ENCODE measurements at places on chromosomes 2 and 18.

GRCh38 chr2:191625016-191625415 is 52.9 kb upstream of the NABP1 start:
- DNase-seq: peak; percentile 25

DNA sequence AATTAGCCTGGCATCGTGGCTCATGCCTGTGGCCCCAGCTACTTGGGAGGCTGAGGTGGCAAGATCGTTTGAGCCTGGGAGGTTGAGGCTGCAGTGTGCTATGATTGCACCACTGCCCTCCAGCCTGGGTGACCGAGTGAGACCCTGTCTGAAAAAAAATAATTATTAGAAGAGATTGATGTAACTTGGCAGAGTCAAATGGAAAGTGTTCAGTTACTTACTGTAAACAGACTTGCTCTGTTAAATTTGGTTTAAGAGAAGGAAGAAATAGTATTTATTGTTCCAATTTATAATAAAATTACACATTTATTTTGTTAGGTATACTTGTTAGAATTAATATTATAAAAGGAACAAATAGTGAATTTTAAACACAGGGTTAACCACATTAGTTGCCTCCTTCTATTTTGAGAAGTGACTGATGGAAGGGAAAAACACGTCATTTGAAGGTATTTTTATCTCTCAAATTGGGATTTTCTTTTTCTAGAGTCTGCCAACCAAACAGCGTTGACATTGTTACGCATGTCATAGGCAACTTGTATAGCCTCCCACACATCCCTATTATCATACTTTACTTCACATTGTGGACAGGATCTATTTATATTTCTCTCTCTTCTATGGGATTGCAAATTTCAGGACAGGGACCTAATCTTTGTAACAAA is 118.8 kb upstream of the B3GNT2 start:
- no peak for DNase-seq

DNA sequence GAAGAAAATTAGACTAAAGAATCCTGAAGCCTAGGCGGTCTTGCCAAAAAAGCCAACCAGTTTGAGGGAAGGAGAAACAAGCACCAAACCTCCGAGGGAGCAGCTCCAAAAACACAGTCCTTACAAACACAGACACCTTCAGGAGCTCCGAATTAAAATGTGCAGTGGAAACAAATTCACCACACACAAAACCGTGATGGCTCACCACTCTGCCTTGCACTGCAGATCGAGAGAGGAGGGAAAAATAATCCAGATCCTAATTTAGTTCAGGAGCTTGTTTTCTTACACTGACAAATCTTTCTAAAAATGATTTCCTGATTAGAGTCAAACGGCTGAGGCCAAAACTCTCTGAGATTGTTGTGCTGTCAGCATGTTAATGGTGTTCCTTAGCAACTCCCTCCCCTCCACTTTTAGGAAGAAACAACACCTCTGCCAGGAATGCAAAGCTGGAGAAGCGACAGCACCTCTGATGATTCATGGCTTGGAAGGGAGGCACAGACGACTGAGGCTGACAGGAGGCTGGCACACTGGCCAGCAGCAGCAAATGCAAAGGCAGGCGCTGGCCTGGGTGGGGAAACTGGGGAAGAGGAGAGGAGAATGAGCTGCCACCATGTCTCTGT is 249.4 kb upstream of the KLHL29 start:
- no peak for DNase-seq

GRCh38 chr2:8545695-8546611 is 135.9 kb upstream of the ID2 start:
- DNase-seq: no peak

DNA sequence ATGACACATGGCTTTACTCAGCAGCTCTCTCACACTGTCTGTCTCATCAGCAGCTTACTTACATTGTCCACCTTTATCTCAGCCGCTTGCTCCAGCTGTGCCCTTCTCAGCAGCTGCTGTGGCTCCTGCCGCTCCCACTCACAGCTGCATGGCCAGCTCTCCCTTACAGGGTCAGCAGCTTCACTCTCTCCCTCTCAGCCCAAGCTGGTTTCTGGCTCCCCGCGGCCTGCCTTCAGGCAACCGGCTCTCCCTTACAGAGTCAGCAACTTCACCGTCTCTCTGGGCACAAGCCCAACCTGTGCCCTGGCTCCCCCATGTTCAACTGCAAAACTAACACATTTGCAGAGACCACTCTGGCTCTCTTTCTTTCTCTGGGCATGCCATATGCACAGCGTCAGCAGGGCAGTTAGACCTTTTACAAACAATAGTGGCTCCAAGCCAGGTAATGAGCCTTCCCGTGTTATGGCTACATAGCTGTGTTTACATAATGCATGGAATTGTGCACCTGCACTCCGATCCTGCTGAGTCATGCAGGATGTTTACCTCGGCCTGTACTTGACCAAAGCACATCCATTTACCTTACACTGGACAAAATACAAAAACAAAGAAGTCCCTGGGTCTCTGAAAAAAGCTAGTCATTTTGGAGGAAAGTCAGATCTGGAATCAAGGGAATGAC is 167.3 kb downstream of the DOK6 start:
- DNase-seq: no peak

DNA sequence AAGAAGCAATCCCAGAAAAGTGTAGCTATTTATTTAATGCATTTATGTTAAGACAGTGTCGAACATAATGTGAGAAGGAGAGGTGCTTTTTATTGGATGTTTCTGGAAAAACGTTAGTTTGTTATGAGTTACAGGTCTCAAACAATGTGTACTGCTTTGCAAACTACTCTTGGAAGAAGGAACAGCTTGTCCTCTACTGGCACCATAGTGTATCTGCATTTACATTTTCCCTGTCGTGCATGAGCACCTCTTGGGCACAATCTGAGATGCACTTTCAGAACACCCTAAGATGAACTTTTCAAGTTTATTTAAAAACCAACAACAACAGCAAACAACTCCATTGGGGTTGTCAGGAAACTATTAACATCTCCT is 22.8 kb downstream of the CCNYL1 start:
- DNase-seq: no peak

DNA sequence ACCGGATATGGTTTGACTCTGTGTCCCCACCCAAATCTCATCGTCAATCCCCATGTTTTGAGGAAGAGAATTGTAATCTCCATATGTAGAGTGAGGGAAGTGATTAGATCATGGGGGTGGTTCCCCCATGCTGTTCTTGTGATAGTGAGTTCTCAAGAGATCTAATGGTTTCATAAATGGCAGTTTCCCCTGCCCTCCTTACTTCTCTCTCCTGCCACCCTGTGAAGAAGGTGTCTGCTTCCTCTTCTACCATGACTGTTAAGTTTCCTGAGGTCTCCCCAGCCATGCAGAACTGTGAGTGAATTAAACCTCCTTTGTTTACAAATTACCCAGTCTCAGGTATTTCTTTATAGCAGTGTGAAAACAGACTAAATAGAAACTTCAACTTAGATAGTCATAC is 69.5 kb downstream of the SESTD1 start:
- no peak for DNase-seq

DNA sequence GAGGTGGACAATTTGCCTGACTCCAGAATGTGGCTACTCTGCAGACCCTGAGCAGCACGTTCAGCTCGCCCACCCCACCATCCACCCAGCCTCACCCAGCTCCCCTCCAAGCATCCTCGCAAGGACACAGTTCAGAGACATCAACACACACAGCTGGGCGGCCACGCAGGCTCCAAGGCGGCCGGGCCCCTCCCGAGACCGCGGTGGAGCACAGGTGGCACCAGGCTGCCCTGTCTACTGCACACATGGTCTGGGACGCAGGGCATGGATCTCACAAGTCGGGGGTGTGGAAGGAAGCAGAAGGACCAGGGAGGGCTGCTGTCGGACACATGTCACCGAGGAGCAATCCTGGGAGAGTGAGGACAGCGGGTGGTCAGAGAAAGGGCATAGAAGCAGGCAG is 36.2 kb downstream of the AQP12A start:
- DNase-seq: no peak

DNA sequence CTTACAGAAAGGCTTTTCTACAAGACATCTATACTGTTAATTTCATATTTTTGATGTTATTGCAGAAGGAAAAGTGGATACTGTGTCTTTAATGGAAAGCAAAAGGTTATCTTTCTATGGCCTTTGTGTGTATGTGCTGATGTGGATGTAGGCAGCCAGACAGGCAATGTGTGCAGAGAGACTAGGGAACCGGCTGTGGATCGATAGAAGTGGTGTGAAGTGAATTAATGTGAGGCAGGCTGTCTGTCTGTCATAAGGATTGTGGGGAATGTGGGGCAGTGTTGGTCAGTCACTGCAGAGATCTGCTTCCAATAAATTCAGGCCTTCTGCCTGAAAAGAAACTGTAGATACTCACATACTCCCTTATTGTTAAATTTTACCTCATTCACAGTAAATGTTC is 156.7 kb downstream of the WDR7 start:
- DNase-seq: no peak

GRCh38 chr18:66560094-66560493 is 43.8 kb downstream of the CDH19 start:
- DNase-seq: no peak

DNA sequence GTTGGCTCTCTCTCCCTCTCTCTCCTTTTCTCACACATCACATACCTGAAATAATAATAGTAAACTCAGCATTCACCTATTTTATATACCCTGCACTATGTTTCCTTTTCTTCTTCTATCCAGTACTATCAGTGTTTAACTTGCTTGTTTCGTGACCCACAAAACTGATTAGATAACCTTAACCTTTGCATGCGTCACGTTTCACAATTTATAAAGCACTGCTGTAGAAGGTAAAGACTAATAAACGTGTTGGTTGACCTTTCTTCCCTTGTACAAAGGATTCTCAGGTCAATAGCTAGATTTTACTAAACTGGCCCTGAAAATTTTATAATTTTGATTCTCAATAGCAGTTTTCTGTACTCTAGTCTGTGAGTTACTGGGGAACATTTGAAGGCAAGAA is 791.7 kb downstream of the DPP10 start:
- no peak for DNase-seq

- no peak for DNase-seq
Observed at GRCh38 chr2:200618590-200619021, 32.8 kb downstream of the AOX1 start.

GRCh38 chr2:189558516-189559272 is 21.9 kb downstream of the SLC40A1 start:
- no peak for DNase-seq

GRCh38 chr2:48414980-48415835 is 114.7 kb upstream of the STON1 start:
- DNase-seq: no peak

GRCh38 chr18:74378179-74378682 is 62.6 kb downstream of the C18orf63 start:
- no peak for DNase-seq

GRCh38 chr2:217787160-217787877 is 215.5 kb downstream of the TNS1 start:
- DNase-seq: no peak

GRCh38 chr2:143431316-143431715 is 302.1 kb downstream of the ARHGAP15 start:
- DNase-seq: no peak

GRCh38 chr2:118061135-118061955 is 26.9 kb upstream of the INSIG2 start:
- DNase-seq: no peak

- DNase-seq: no peak
Observed at GRCh38 chr18:9364242-9364641, 29.7 kb downstream of the TWSG1 start.

- DNase-seq: no peak
Observed at GRCh38 chr2:241391892-241392665, 36.0 kb downstream of the FARP2 start.

DNA sequence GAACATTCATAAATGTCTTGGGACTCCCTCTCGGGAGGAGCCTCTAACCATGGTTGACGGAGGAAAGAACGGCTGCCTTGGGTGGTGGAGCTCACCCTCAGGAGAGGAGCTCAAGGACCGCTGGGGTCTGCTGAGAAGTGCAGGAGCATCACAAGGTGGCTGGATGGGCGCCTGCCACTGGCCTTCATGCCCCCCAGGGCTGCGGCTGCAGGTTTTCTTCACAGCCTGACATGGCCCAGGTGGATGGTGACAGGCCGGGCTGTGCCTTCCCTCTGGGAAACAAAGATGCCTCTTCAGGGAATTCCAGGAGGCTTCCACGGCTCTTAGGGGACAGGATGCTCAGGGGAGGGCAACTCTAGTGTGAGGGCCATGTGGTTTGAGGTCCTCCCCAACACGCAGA is 119.5 kb upstream of the PXDN start:
- no peak for DNase-seq

- DNase-seq: no peak
Observed at GRCh38 chr18:27413495-27414401, 228.6 kb upstream of the CHST9 start.
